ENCODE measurements at places on chromosomes 13 and 19. TPM values are rescaled to one million over a fixed set of nuclear protein-coding genes. Genes with fewer than 3 reads are reported as not detected.
A peak's percentile ranks its signal among the peaks of the same experiment; 100 is the strongest.

NLRP12 gene
- 2.7 TPM for total RNA-seq

F10 gene
- total RNA-seq: 0.27 TPM

TRMT1 gene
- 60.9 TPM for total RNA-seq

- DNase-seq: peak; percentile 63
These were observed 11.1 kb downstream of the FTL start for GRCh38 chr19:48975947-48976847.

DNA sequence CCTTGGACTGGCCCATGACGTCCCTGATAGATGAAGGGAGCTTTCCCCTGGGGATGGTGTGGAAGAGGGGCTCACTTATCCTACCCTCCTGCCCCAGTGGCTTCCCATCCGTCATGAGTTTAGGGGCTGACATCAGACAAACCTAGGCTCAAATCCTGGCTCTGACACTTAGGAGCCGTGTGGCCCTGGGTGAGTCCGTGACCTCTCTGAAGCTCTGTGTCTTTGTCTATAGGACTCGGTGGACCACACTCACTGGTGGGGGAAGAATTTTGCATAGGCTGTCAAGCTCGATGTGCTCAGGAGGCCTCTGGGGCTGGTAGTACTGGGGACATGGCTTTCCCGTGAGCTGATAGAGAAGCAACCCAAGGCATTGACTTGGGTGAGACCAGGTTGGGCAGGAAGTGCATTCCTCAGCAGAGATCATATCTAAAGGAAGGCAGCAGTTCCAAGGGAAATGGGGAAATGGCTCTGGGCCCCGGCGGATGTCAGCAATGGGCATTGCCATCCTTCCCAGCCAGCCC is 17.4 kb upstream of the AP1M2 start:
- DNase-seq: no peak

GPR4 gene
- total RNA-seq: not detected

KMT2B gene
- 28.8 TPM for total RNA-seq

- DNase-seq: no peak
These were observed 195.0 kb upstream of the ATXN8OS start for GRCh38 chr13:69912630-69913029.

ZNF296 gene
- total RNA-seq: 1.3 TPM

- DNase-seq: no peak
These were observed 16.9 kb upstream of the SPIB start for GRCh38 chr19:50401605-50402450.

IFNL1 gene
- total RNA-seq: not detected

DNA sequence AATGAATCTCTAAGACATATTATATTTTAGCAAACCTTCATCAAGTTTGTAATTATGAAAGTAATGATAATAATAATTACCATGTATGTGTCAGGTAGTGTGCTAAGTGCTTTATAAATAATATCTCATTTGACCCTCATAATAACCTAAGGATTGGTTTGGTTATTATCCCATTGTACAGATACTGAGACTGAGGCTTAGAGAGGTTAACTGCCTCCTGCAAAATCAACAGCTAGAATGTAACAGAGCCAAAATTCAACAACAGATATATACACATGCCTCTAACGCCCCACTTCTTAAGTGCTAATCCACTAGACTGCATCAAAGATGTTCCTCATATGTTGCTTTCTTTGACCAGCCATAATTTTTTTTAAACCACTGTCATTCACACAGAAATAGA is 140.8 kb downstream of the ZAR1L start:
- no peak for DNase-seq

PTGER1 gene
- 0.27 TPM for total RNA-seq

GRCh38 chr13:32897296-32897695 is 118.9 kb upstream of the KL start:
- no peak for DNase-seq

DNA sequence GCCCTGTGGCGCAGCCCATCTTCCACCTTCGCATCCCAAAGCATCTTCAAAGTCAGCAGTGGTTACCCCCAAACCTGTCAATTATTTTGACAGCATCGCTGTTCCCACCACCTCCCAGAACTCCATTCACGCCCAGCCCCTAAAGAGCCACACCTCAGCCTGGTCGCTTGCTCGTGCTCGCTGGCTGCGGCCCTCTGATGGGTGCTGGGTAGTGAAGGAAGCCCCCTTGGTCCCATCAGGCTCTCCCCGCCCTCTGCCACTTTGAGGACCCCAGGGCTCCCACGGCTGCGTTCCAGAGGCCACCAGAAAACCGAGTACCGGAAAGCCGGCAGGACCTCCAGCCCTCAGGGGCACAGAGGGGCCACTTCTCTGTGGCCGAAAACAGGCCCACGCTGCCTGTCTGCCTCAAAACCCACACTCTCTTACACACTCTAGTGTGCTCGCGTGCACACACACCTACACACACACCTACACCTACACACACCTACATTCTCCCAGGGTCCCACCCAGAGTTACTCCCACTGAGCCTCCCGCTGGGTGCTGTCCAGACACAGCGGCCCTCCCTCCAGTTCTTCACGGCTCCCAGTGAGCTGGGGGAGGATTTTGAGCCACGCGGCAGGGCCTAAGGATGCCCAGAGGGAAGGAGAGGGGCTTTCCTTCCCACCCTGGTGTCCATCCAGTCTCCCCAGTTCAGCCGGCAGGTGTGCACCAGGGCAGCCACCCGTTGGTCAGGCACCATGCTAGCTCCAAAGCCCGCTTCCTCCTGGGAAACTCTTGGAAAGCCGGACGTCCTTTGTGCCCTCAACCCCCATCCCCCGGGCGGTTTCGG is 1.9 kb downstream of the VSTM2B start:
- no peak for DNase-seq

DNA sequence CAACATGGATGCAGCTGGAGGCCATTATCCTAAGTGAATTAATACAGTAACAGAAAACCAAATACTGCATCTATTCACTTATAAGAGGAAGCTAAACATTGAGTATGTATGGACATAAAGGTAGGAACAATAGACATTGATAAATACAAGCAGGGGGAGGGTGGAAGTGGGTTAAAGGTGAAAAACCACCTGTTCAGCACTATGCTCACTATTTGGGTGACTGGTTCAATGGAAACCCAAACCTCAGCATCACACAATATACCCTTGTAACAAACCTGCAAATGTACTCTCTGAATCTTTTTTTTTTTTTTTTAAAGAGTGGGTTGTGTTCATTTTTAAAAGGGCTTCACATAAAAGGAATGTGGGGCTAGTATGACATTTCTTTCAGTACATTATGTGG is 26.9 kb upstream of the CPB2 start:
- DNase-seq: no peak

GJA3 gene
- not detected for total RNA-seq

GRCh38 chr19:10998045-10998533 is 37.3 kb downstream of the SMARCA4 start:
- DNase-seq: no peak

GRCh38 chr19:55284405-55285058 is 735 bp downstream of the BRSK1 start:
- no peak for DNase-seq
